Activated naive CD8-positive, alpha-beta T cell treated with anti-CD3 and anti-CD28 coated beads for 36 hours (primary cell): ENCODE measurements at places on chromosomes 1 and 21. TPM values are rescaled to one million over a fixed set of nuclear protein-coding genes. Genes with fewer than 3 reads are reported as not detected.

- no peak for DNase-seq
Measured at GRCh38 chr1:109615879-109616278, 3.5 kb downstream of the GNAT2 start.

GRCh38 chr1:84367219-84367618 is 31.1 kb upstream of the DNASE2B start:
- no peak for DNase-seq

GRCh38 chr1:207825719-207826556 is 74.1 kb downstream of the CD46 start:
- DNase-seq = peak; percentile 88

The FYB2 gene
- total RNA-seq = not detected

DNA sequence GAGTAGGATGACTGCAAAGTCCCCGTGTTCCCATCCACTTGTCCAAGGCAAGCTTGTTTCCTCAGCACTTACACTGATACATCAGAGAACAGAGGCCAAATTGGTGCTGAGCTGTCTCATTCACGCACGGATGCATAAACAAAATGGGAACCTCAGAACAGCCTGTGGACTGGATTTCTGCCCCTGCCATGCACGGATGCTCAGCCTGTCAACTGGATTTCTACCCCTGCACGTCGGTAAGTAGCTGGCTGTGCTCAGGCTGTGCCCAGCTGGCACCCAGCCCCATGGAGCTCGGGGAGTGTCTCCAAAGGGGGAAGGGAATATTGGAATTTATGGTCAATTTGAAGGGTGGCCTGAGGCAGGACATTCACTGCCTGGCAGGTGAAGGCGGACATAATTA is 40.8 kb upstream of the TMPRSS2 start:
- no peak for DNase-seq

The FAM78B gene
- total RNA-seq = 0.74 TPM

- no peak for DNase-seq
Measured at GRCh38 chr1:166233750-166234366, 67.1 kb upstream of the FAM78B start.

The CD1B gene
- not detected for total RNA-seq

The CCDC24 gene
- 1.0 TPM for total RNA-seq

DNA sequence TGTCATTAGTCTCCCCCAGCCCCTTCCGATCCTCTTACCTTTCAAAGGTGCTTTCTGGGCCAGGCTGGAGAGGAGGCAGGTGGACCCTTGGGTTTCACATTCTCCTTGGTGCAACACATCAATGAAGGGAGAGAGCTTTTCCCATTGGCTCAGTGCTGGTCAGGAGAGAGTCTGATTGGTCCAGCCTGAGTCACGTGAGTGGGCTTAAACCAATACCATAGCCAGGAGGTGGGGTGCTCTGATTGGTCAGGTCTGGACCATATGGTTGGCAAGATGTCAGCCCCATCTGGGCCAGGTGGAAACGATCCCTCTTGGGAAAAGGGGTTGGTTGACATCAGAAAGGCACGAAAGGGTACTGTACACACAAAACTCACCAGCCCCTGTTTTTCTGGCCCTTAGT is 44.8 kb upstream of the ABCG1 start:
- DNase-seq = no peak

GRCh38 chr1:1966071-1966740 is 37.4 kb downstream of the CFAP74 start:
- no peak for DNase-seq

The ESPN gene
- 0.39 TPM for total RNA-seq

GRCh38 chr1:222093518-222093917 is 351.6 kb upstream of the DUSP10 start:
- DNase-seq = no peak

DNA sequence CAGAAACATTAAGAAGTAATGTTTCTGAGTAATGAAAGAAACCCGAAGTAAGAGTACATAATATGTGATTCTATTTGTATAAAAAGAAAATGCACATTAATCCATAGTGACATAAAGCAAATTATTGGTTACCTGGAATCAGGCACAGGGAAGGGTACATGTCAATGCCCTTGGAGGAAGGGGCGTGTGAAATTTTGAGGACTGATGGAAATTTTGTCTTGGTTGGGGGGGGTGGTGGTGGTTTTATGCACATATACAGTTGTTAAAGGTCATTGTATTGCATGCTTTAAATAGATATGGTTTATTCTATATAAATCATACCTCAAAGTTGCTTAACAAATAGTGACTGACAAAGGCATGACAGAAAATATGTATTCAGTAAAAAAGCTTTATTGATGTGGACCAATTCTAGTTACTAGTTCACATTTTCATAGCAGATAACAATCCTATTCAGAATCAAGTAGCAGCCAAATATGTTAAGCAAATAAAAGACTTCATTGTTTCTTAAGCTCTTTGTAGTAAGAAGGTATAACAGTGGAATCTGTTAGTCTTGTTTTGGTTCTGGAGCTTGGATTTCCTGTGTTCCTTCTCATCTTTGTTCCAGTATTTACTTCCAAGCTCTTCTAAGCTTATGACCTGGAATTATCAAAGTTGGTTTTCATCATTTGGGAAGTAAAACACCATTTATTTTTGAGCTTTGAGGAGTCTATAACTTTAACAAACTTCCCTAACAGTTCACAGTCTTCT is 15.1 kb downstream of the BACH1 start:
- no peak for DNase-seq

The NOTCH2NLA gene
- total RNA-seq = 14.3 TPM

- DNase-seq = no peak
Measured at GRCh38 chr1:111776391-111776790, 20.7 kb downstream of the DDX20 start.

The ZNF648 gene
- not detected for total RNA-seq

The GJA9 gene
- not detected for total RNA-seq

- DNase-seq = no peak
Measured at GRCh38 chr1:63878932-63879331, 105.1 kb downstream of the ROR1 start.

The MTARC2 gene
- not detected for total RNA-seq

- DNase-seq = no peak
Measured at GRCh38 chr1:182181167-182181572, 119.7 kb upstream of the ZNF648 start.

The LCE1A gene
- total RNA-seq = not detected
